ENCODE measurements at places on chromosomes 13 and 19. TPM values are rescaled to one million over a fixed set of nuclear protein-coding genes. Genes with fewer than 3 reads are reported as not detected.
A peak's percentile ranks its signal among the peaks of the same experiment; 100 is the strongest.

DNA sequence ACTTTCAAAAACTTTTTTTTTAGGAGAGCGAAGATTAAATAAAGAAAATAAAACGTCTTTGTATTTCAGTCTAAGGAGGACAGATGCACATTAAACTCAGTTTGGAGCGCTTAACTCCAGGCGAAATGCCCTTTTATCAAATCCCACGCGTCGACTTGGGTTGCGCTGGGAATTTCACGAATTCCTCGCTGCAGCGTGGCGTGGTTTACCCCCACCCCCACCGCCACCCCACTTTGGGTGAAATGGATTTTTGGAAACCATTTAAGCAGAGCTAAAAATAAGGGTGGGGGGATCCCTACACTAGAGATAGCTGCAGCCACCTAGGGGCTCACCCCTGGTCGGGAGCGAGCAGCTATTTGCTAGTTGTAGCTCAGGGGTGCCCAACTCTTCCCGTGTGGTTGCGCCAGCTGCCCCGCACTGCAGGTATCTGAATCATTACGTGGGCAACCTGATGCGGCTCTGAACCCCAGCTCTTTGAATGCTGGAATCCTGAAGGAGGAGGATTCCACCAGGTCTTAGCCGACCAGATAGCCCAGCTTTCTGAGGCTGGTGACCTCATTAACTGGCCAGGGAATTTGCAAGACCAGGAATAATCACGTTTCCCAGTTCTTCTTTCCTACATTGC lies 6.5 kb upstream of the TSHZ3 start:
- H3K27ac ChIP-seq: no peak overlapping the region
- H3K36me3 ChIP-seq: no peaks in the 10 kb centered on the region
- no peaks in the 10 kb centered on the region for H3K4me1 ChIP-seq
- H3K27me3 ChIP-seq: peaks cover 11% of the 10 kb centered on the region
- no peak overlapping the region for H3K4me3 ChIP-seq

DNA sequence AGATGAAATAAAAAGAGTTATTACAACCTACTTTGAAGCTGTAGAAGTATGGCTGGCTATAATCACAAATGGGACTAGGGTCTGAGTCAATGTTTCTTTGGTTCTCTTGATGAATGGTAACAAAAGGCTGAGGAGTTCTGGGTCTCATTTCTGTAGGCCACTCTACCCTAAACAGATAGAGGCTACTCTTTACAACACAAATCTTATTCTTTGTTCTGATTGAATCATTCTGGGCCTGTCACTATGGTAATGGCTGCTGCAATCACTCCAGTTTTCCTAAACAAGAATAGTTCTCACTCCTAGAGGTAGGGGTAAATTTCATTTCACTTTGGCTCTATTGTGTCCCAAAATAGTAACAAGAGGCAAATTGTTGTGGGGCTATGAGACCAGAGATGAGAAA lies 1714.3 kb upstream of the PCDH20 start:
- no peak for DNase-seq
- H3K4me3 ChIP-seq: no peak overlapping the region
- no peaks in the 10 kb centered on the region for H3K27me3 ChIP-seq
- H3K4me1 ChIP-seq: no peaks in the 10 kb centered on the region
- H3K27ac ChIP-seq: no peak overlapping the region
- H3K36me3 ChIP-seq: no peaks in the 10 kb centered on the region

- H3K4me3 ChIP-seq: peak overlapping the region; percentile 25
- H3K27me3 ChIP-seq: no peaks in the 10 kb centered on the region
- H3K27ac ChIP-seq: no peak overlapping the region
- H3K4me1 ChIP-seq: no peaks in the 10 kb centered on the region
- no peaks in the 10 kb centered on the region for H3K36me3 ChIP-seq
These were observed 13.5 kb downstream of the ARL11 start for GRCh38 chr13:49641801-49642291.

GRCh38 chr19:29483641-29483920 lies 42.2 kb upstream of the VSTM2B start:
- no peaks in the 10 kb centered on the region for H3K36me3 ChIP-seq
- no peak for DNase-seq
- H3K27ac ChIP-seq: no peak overlapping the region
- no peaks in the 10 kb centered on the region for H3K27me3 ChIP-seq

- no peak for DNase-seq
- no peak overlapping the region for H3K27ac ChIP-seq
- no peaks in the 10 kb centered on the region for H3K27me3 ChIP-seq
- no peaks in the 10 kb centered on the region for H3K36me3 ChIP-seq
- H3K4me3 ChIP-seq: no peak overlapping the region
- H3K4me1 ChIP-seq: no peaks in the 10 kb centered on the region
These were observed 64.5 kb upstream of the SLC10A2 start for GRCh38 chr13:103130681-103131210.

- no peaks in the 10 kb centered on the region for H3K4me1 ChIP-seq
- no peak for DNase-seq
These were observed 43.5 kb downstream of the ATP8A2 start for GRCh38 chr13:25415241-25415640.

The CPAMD8 gene
- total RNA-seq: 5.5 TPM

The SPC24 gene
- total RNA-seq: 1.2 TPM

The ATXN8OS gene
- not detected for total RNA-seq

The ANGPTL8 gene
- total RNA-seq: 1.3 TPM

The NAA16 gene
- 6.6 TPM for total RNA-seq

The PIH1D1 gene
- 55.8 TPM for total RNA-seq
